ENCODE measurements at places on chromosomes 5 and 9.

- DNase-seq: no peak
These were observed 41.0 kb downstream of the CYFIP2 start for GRCh38 chr5:157306692-157307471.

DNA sequence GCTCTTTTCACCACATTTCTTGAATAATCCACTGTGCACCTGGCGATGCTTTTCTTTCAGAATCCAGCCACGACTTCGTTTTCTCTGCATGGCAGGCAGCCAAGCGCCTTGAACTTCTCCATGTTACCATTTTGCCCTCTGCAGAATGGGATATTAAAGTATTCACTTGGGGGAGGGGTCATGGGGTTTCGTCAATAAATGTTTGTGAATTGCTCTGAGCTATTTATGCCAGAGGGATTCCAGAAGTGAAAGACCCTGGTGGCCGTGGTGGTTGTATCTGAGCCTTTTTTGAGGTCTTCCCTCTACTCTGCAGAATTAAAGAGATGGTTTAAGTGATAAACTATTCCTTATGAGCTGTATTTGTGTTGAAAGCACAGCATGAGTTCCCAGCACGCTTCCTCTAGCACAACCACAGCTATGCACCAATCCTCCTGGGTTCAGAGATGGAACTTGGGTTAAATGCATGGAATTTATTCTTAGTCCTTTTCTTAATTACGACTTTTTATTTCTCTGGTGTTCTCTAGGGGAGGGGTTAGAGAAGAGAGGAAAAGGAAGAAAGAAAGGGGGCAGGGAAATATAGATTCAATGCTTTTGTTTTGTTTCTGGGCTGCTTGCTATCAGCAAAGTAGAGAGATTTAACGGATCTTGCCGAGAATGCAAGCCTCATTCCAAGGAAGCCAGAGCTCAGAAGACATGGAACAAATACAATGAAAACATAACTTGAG lies 478.2 kb upstream of the TNC start:
- DNase-seq: no peak

GRCh38 chr5:79791843-79792242 lies 102.2 kb downstream of the CMYA5 start:
- DNase-seq: peak; percentile 35

DNA sequence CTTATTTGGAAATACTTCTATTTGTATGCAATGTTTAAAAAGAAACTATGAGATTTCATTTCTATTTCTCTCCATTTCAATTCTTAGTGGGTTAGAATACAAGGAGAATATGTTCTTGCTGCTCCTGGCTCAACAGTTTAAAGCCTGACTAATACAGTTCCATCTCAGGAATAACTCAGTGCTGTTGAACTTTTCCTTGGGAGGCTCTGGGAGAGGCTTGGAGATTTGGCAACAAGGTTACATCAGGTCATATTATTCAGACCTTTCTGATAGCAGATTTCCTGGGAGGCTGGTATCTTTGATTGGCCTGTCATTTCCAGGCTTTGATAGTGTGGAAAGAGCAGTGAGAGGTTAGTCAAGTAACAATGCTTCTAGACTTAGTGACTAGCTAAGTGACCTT lies 481.7 kb upstream of the KLF4 start:
- DNase-seq: no peak

GRCh38 chr5:97425511-97425910 lies 242.5 kb upstream of the RIOK2 start:
- no peak for DNase-seq

DNA sequence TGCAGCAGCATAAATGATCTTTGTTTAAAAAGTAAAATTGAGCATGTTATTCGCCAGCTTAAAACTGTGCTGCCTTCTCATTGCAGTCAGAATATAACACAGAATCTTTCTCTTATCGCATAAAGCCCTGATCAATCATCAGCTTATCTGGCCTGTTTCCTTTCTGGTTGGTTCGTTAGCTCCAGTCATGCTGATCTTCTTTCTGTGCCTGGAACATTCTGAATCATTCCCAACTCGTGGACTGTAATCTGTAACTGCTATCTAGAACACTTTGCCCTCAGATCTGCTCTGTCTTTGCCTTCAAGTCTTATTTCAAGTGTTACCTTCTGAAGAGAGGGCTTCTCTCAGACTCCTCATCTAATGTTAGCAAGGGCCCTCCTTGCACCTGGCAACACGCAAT lies 11.9 kb upstream of the FER start:
- DNase-seq: peak; percentile 32

- DNase-seq: no peak
These were observed 24.4 kb downstream of the MEGF9 start for GRCh38 chr9:120689860-120690259.

DNA sequence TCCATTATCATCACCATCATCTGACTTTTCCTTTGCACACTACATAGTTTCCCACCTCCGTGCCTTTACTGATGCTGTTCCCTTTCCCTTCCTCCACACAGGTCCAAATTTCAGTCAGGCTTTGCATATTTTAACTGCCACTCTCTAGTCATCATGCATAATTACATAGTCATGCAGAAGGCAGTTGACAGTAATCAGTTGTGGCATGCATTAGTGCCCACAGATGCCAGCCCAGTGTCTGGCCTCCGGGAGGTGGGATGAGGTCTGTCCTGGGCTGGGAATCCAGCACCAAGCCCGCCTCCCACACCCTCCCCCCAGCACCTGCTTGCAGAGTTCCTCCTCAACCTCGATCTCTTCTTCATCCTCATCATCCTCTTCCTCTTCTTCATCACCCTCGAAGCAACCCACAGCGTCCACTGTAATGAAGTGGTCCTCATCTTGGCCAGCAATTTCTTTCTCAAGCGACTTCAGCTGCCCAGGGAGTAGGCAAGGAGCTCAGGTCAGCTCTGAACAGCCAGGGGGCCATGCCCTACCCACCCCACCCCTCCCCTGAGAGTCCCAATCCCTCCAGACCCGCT lies 8.8 kb downstream of the BBLN start:
- no peak for DNase-seq

- DNase-seq: no peak
These were observed 47.4 kb upstream of the AFAP1L1 start for GRCh38 chr5:149224282-149224681.

DNA sequence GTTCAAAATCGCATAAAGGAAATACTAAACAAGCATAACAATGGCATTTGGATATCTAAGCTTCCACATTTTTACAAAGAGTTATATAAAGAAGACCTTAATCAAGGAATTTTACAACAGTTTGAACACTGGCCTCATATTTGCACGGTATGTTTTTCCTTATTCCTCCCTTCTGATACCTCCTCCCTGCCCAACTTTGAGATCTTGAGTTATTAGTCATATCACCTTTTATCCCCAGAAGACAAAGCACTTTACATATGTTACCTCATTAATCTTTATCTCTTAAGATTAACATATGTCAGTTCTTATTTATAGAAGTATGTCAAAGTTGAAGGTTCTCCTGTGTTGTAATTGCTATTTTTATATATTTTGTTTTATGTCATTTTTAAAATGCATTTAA lies 29.8 kb downstream of the TDRD7 start:
- no peak for DNase-seq

Measured in body of pancreas (tissue), 4 donors.